Nephron progenitor cell (in vitro differentiated cells): ENCODE measurements at places on chromosomes 6 and 20.

DNA sequence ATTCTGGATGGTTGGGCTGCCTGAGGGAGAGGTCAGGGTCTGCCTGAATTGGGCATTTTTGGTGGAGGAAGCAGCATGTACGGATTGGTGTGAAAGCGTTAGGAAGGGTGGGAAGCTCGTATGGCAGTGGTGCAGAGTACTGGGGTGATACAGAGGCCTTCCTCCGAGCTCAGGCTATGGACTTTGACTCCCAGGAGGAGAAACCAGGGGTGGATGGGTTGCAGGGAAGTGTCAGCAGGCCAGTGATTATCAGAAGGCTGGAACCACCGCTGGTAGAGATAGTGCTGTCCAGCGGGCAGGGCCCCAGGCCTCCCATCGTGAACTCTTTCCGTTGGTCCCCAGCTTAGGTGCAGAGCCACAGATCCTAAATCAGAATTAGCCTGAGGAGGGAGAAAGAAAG, 5.3 kb downstream of the WFDC5 start:
- no peaks in the 10 kb centered on the region for H3K36me3 ChIP-seq
- H3K4me3 ChIP-seq = no peak overlapping the region
- H3K27ac ChIP-seq = no peak overlapping the region
- no peaks in the 10 kb centered on the region for H3K4me1 ChIP-seq

DNA sequence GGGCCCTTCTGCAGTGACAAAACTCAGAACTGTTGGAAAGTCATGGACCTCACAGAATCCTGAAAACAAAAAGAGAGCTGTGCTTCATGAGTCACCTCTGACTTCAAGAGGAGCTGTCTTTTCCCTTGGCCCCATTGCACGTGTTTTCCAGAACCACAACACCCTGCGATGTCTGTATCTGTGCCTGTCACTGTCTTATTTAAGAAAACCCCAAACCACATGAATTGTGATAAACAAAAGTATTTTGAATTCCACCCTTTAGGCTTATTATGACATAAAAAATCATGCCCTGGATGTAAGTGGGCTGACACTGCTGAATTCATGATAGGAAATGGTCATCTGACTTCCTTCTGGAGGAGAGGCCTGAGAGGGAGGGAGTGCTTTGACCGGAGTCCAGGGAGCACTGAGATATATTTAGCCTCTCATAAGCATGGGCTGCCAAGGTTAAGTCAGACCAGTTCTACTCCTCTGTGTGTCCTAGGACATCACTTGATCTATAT, 96.4 kb upstream of the DUSP22 start:
- H3K27me3 ChIP-seq = peaks cover 23% of the 10 kb centered on the region
- no peak for DNase-seq
- H3K36me3 ChIP-seq = no peaks in the 10 kb centered on the region
- peaks cover 16% of the 10 kb centered on the region for H3K4me1 ChIP-seq
- no peak overlapping the region for H3K27ac ChIP-seq

DNA sequence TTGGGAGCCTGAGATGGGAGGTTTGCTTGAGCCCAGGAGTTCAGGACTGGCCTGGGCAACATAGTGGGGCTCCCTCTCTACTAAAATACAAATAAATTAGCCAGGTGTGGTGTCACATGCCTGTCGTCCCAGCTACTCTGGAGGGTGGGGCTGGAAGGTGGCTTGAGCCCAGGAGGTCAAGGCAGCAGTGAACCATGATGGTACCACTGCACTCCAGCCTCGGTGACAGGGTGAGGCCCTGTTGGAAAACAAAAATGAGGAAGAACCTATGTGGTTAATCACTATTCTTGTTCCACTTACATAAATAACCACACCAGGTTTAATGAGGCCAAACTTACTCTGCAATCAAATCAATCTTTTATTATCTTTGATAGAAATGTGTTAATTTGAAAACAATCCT, 5.4 kb downstream of the PPDPF start:
- no peak overlapping the region for H3K4me3 ChIP-seq
- peaks cover 4% of the 10 kb centered on the region for H3K27me3 ChIP-seq
- peaks cover 45% of the 10 kb centered on the region for H3K4me1 ChIP-seq
- H3K27ac ChIP-seq = no peak overlapping the region
- peaks cover 23% of the 10 kb centered on the region for H3K36me3 ChIP-seq
- DNase-seq = no peak

- H3K27me3 ChIP-seq = no peaks in the 10 kb centered on the region
- peaks cover 42% of the 10 kb centered on the region for H3K36me3 ChIP-seq
- peaks cover 50% of the 10 kb centered on the region for H3K4me1 ChIP-seq
- no peak for DNase-seq
Observed at GRCh38 chr20:36474563-36474962, 66.8 kb upstream of the MYL9 start.

GRCh38 chr20:14691994-14692393, 354.6 kb upstream of the FLRT3 start:
- no peak overlapping the region for H3K27ac ChIP-seq
- no peak for DNase-seq
- no peaks in the 10 kb centered on the region for H3K36me3 ChIP-seq

- DNase-seq = no peak
- H3K27ac ChIP-seq = no peak overlapping the region
- no peak overlapping the region for H3K4me3 ChIP-seq
- peaks cover 3% of the 10 kb centered on the region for H3K27me3 ChIP-seq
- peaks cover 22% of the 10 kb centered on the region for H3K4me1 ChIP-seq
Observed at GRCh38 chr6:168526841-168527281, 85.9 kb downstream of the SMOC2 start.

DNA sequence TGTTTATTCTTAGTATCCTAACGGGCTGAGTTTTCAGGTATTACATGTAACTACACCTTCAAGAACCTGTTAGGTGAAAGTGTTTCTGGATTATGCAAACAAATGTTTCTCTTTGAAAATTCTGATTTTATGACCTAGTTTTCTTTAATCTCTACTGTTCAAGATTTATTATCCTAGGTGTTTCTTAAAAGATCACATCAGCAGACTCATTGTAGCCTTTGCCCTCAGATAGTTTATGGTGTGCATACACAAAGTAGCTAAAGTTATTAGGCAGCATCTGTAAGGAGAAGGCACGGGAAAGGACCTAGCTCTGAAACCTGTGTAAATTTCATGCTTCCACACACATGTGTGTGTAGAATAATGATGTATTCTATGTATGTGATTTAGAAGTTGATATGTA, 21.7 kb downstream of the PANK2 start:
- no peak overlapping the region for H3K4me3 ChIP-seq
- no peak overlapping the region for H3K27ac ChIP-seq
- peaks cover 81% of the 10 kb centered on the region for H3K36me3 ChIP-seq
- DNase-seq = no peak
- H3K4me1 ChIP-seq = no peaks in the 10 kb centered on the region
- no peaks in the 10 kb centered on the region for H3K27me3 ChIP-seq

- H3K36me3 ChIP-seq = peaks cover 4% of the 10 kb centered on the region
- peak overlapping the region; percentile 64 for H3K4me3 ChIP-seq
- peak overlapping the region; percentile 96 for H3K27ac ChIP-seq
- H3K27me3 ChIP-seq = no peaks in the 10 kb centered on the region
- peaks cover 77% of the 10 kb centered on the region for H3K4me1 ChIP-seq
- DNase-seq = no peak
Observed at GRCh38 chr6:111552958-111553357, 52.7 kb downstream of the TRAF3IP2 start.

- no peaks in the 10 kb centered on the region for H3K4me1 ChIP-seq
- H3K36me3 ChIP-seq = peaks cover 4% of the 10 kb centered on the region
- H3K27ac ChIP-seq = no peak overlapping the region
- H3K4me3 ChIP-seq = no peak overlapping the region
Observed at GRCh38 chr20:58215116-58215515, 13.3 kb downstream of the ANKRD60 start.

DNA sequence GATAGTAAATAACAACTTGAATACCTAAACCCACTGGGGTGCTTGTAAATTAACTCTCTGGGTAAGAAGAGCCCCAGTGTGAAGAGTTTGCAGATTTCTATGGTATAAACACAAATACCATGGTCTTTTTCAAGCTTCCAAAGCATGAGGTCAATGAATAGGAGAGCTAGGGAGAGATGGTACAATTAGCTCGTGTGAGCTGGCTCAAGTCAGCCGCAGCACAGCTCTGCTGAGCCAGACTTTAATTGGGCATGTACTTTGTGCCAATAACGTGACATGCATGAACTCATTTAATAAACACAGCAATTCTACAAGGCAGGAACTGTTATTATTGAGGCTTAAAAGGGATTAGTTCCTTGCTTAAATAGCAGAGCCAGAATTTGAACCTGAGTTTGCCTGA, 684.2 kb downstream of the KIF16B start:
- no peaks in the 10 kb centered on the region for H3K36me3 ChIP-seq
- no peaks in the 10 kb centered on the region for H3K4me1 ChIP-seq
- no peak overlapping the region for H3K27ac ChIP-seq
- no peak for DNase-seq
- H3K4me3 ChIP-seq = no peak overlapping the region

DNA sequence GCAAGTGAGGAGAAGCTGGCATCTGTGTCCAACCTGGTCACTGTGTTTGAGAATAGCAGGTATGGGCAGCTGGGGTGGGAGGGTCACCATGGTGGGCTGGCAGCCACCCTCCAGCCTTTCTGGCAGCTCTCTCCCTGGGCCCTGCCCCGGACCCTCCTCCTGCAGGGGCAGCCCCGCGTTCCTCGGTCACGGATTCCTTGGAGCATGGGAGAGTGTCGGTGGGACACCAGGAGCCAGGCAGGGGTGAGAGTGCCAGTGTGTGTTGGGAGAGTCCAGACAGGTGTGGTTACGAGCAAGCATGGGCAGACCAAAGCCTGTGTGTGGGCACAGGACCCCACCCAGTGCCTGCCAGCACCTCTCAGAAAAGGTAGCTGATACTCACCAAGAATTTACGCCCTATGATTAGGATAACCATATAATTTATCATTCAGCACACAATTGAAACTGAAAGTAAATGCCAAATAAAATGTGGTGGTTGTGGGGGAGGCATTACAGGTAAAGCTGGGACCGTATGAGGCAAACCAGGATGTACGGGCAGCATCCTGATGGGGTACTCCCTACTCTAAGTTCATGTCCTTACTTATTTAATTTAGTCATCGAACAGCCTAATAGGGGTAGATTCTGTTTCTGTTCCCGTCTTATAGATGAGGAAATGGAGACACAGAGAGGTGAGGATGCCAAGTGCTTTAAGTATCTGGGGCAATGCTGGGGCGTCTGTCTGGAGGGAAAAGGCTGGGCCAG, 542 bp downstream of the FGD2 start:
- no peaks in the 10 kb centered on the region for H3K36me3 ChIP-seq
- H3K4me3 ChIP-seq = no peak overlapping the region
- no peak overlapping the region for H3K27ac ChIP-seq
- peaks cover 27% of the 10 kb centered on the region for H3K27me3 ChIP-seq

DNA sequence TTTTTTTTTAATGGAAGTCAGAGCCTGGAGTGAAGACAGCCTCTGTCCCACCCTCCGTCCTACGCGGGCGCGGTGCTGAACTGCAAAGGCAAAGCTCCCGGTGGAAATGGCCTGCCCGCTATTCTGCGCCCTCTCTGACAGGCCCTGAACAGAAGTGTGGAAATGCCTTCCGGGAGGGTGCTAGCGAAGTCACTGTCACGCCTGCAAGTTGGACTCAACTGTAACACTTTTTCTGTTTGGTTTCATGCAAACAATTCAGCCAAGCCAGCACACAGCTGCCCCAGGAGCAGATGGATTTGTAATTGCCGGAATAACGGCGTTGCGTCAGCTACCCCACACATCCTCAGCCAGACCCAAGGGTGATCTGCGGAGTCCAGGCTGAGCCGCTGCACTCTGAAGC, 107.6 kb downstream of the PSMB1 start:
- H3K4me1 ChIP-seq = peaks cover 78% of the 10 kb centered on the region
- H3K4me3 ChIP-seq = no peak overlapping the region
- no peaks in the 10 kb centered on the region for H3K36me3 ChIP-seq
- peak overlapping the region; percentile 68 for H3K27ac ChIP-seq

DNA sequence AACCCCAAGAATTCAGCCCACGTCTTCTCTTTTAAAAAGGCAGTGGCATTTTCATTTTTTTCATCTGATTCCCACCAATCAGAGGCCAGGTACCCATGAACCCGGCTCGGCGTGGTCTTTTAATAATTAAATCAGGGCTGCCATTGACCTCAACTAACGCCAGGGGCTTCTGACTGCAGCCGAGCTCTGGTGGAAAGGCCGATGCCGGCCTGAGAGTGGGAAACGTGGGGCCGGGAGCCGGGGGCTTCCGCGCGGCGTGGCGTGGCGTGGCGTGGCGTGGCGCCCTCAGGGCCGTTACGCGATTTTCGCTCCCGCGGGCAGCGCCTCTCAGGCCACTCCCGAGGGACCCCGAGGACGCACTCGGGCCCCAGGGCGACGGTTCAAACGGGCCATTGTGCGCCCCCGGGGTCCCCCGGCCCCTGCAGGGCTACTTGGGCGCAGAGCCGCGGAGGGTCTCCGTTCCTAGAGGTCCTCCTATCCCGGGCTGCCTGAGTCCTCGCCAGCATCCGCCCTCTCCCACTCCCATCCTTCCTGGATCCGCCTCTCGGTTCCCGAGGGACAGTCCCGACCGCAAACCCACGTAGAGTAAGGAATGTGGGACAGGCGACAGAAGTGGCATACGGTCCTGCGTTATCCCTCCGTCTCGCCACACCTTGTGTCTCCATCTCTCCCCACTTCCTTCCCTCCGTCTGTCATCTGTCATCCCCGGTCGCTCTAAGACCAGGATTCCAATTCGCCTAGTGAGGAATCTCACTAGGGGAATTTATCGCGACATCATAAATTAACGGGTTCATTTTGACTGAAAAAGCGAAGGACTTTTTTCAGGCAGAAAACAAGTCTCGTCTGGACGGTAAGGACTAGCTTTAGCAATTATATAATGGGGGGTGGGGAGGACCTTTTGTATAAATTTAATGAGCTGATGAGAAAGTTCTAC, 876 bp upstream of the TBPL1 start:
- peak overlapping the region; percentile 84 for H3K27ac ChIP-seq
- H3K27me3 ChIP-seq = peaks cover 33% of the 10 kb centered on the region
- no peaks in the 10 kb centered on the region for H3K36me3 ChIP-seq
- DNase-seq = peak; percentile 65
- peak overlapping the region; percentile 92 for H3K4me3 ChIP-seq

- peaks cover under 1% of the 10 kb centered on the region for H3K36me3 ChIP-seq
- no peaks in the 10 kb centered on the region for H3K4me1 ChIP-seq
- DNase-seq = no peak
- no peaks in the 10 kb centered on the region for H3K27me3 ChIP-seq
- H3K27ac ChIP-seq = no peak overlapping the region
Observed at GRCh38 chr20:5766085-5766764, 16.0 kb downstream of the SHLD1 start.

DNA sequence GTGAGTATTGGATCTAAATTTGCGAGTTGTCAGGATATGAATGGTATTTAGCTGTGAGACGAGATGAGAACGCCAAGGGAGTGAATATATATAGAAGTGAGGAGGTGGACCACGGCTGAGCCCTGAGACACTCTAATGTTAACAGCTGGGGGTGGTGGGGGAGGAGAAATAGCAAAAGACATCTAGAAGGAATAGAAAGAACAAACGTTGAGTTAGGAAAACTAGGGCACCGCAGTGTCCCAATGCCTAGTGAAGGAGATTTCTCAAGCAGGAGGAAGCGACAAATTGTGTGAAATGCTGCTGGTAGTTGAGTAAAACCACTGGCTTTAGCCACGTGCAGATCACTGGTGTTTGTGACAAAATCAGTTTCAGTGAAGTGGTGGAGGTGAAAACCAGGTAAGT, 56.9 kb downstream of the CD164 start:
- no peaks in the 10 kb centered on the region for H3K36me3 ChIP-seq
- H3K4me1 ChIP-seq = peaks cover 40% of the 10 kb centered on the region
- no peak overlapping the region for H3K27ac ChIP-seq
- H3K27me3 ChIP-seq = no peaks in the 10 kb centered on the region
- H3K4me3 ChIP-seq = no peak overlapping the region
